ENCODE measurements at places on chromosomes 12 and 14.

DNA sequence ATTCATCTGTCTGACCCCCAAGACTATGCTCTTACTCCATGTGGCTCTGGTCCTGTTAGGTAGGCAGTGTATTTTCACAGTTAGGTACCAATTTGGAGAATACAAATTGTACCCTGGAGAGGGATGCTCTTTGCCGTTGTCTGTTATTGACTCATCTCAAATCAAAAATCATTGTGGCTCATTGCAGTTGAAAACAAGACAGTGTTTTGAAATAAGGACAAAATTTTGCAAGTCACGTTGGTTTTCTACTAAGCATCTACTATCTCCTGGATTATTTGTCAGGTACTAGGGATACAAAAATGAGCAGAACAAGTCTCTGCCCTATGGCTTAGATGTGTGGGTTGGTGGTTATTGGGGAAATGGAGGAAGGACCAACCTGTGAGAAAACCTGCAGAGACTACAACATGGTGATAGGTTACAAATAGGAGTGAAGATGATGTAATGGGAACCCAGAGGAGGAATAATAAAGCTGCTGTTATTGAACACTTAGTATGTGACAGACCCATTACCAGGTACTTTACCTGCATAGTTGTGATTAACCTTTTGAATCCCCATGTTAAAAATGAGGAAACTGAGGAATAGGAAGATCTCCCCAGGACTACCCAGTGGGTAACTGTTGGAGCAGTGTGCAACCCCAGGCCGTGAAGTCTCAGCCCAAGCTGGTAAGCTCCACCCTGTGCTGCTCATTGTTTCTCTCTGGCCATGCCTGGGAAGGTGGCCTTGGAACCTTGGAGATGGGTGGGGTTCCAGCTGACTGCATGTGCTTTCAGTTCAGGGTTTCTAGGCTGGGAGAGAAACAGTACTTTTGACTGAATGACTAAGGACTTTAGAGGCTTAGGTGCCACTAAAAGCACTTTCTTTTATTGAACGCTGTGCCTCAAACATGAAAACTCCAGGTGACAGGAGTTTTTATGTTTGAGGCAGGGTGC is 72.9 kb upstream of the SRSF5 start:
- no peak for DNase-seq

GRCh38 chr12:33628087-33628486 is 188.5 kb upstream of the SYT10 start:
- DNase-seq, result no peak

DNA sequence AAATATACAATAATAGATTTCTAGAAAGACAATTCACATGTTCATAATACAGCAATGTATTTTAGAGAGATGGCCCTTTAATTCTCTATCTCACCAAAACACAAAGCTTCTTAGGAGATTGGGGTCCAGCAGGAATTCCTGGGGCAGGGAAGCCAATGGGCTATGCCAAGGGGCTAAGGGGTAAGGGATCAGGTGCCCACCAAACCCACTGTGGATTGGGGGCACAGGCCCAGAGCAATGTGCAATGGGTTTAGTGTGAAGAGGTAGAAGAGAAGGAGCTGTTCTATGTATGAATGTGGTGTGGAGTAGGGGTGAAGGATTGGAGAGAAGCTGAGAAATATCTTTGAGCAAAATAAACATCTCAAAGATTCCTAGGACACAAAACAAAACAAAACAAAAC is 2.6 kb downstream of the HOXC13 start:
- DNase-seq, result no peak

GRCh38 chr12:2179953-2180736 is 127.4 kb downstream of the CACNA1C start:
- no peak for DNase-seq

DNA sequence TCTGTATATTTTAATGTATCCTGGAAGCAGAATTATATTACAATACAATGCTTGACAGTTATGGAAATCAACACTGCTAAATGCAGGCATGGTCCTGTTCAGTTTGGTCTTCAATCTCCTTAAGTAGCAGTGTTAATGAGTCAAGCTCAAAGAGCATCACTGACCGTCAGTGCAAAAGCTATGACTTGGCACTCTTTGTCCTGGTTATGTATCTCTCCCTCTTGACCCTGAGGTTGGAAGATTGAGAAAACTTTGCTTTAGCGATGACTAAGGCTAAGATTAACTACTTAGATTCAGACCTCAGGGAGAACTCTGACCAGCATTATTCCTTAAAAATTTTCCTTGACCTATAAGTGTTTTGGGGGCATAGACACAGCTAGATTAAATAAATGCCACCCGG is 10.9 kb downstream of the CLEC7A start:
- DNase-seq, result no peak

- DNase-seq, result no peak
Observed at GRCh38 chr12:31033146-31033545, 40.5 kb upstream of the DDX11 start.

GRCh38 chr12:89864411-89864810 is 155.8 kb upstream of the ATP2B1 start:
- no peak for DNase-seq

GRCh38 chr12:43824207-43824775 is 11.6 kb upstream of the TMEM117 start:
- no peak for DNase-seq

DNA sequence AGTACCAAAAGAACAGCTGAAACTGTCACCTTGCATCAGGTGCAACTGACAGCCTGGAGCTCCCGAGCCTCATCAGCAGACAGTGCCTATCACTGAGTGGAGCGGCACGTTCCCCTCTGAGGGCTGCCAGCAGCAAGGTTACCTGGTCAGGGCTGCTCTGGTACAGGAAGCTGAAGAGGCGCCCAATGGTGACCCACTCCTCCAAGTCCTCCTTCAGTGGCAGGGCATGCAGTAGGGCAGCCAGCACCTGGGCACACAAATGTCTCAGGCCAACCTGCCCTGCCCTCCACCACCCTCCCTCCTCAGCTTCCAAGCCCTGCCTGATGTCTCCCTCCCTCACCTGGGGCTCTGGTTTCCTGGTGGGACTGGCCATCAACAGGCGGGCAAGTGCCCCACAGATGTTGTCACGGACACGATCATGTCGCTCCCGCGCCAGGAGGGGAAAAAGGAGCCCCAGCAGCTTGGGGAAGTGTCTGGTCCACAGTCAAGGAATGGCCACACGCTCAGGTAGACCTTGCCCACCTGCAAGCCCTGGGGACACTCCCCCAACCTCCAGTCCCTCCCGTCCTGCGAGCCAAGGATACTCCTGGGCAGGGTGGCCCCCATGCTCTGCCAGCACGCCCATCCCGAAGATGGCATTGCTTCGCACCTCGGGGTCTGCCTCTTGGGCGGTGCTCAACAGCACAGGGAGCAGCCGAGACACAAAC is 7.1 kb downstream of the IPO4 start:
- DNase-seq, result no peak

DNA sequence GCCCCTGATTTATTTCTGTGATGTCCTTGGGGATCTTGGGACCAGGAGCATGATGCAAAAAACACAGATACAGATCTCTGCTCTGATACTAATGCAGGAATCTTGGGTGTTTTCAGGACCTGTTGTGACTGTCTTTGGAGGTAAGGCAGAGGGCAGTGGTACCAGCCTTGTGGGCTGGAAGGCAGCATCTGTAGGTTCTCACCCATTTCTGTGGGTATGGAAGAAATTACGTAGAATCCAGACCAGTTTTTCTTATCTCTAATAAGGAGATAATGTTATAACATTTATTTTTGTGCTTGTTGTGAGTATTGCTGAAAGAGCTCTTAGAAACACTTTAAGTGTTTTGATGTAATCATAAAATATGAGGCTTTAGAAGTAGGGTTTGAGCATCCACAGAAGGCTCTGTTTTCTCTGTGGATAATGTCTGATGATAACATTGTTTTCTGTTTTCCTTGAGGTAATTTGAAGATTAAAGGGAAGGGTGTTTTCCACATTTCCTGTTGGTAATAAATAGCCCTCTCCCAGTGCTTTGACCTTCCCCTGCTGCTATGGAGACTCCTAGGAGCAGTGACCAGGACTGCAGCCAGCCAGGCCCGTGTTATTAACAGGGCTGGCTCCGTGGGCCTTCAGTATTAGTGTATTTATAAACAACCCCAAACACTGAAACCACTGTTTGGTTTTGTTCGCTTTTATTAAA is 9.4 kb upstream of the DCP1B start:
- no peak for DNase-seq

GRCh38 chr12:84355561-84355960 is 557.0 kb downstream of the SLC6A15 start:
- no peak for DNase-seq

DNA sequence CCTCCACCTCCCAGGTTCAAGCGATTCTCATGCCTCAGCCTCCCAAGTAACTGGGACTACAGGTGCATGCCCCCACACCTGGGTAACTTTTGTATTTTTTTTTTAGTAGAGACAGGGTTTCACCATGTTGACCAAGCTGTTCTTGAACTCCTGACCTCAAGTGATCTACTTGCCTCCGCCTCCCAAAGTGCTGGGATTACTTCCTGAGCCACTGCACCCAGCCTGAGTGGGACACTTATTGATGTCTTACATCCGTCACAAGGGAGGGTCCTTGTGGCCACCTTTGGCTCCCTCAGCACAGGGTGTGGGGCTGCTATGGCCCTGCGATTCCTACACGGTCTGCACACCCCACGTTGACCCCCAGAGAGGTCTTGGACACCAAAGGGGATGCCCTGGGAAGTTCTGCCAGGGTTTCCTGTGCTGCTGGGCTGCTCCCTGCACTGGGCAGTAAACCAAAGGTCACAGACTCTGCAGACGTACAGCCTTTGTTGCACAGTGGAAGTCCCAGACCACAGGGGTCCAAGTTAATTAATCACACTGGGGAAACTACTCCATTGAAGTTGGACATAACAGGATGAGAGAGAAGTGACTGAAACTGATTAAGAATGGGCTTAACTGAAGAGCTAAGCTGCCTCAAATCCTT is 95.7 kb downstream of the SAMD4A start:
- DNase-seq, result no peak

DNA sequence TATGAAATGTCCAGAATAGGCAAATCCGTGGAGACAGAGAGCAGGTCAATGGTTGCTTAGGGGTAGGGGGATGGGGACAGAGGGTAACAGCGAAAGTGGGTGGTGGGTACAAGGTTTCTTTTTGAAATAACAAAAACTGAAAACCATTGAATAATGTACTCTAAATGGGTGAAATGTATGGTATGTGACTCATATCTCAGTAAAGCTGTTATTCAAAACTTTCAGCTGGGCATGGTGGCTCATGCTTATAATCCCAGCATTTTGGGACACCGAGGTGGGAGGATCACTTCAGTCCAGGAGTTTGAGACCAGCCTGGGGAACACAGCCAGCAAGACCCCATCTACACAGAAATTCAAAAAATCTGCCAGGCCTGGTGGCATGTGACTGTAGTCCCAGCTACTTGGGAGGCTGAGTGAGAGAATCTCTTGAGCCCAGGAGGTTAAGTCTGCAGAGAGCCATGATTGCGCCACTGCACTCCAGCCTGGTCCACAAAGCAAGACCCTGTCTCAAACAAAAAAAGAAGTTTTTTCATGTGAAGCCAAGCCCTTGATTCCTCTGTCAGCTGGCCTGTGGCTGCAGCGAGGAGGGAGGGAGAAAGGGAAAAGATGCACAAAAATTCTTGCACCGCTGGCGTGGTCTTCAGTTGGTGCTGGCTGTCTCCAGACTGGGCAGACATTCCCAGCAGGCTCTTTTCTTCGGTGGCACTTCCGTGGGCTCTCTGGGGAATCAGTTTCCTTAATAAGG is 248.2 kb downstream of the SLC41A2 start:
- no peak for DNase-seq

DNA sequence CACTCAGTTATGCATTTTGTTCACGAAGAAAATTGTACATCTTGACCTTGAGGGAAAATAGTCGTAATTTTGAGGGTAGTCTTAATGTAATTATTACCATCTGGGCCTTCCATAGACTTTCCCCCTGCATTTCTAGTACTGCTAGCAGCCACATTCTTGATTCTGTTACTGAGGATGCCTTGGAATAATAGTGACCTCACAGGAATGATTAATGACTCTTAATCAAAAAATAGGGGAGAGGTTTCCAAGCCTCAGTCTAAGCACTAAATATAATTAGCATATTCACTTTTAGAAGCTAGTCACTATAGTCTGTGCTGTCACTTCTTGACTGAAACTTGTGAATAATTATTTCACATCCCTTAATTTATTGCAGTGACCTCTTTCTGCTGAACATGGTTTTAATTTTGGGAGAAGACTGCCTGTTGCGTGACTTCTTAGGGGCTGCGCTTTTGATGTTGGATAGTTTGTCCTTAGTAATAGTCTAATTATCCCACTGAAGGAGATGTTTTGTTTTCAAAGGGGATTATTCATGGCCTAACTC is 400.5 kb downstream of the ADAMTS20 start:
- DNase-seq, result no peak
